ENCODE measurements at places on chromosomes 5 and 9. TPM values are rescaled to one million over a fixed set of nuclear protein-coding genes. Genes with fewer than 3 reads are reported as not detected.

DNA sequence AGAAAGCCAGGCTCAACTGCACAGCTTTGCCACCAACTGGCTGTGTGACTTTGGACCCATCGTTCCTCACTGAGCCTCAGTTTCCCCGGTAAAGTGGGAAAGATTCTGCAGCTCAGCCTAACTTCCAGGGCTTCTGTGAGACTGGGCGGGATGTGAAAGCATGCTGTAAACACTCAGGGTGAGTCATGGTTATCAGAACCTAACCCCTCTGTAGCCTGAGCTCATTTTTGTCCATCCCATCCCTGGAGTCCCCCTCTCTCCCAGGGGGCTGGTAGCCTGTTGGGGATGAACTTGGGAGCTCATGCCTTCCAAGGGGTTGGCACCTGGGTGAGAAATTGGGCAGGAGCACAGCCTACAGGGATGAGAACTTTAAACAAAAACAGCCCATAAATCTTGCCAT lies 2.3 kb downstream of the CCDC69 start:
- H3K27ac ChIP-seq, result peak overlapping the region; percentile 94
- peak overlapping the region; percentile 77 for H3K4me3 ChIP-seq
- no peak for DNase-seq
- no peaks in the 10 kb centered on the region for H3K36me3 ChIP-seq
- H3K4me1 ChIP-seq, result peaks cover 34% of the 10 kb centered on the region

Gene SPINK7
- not detected for total RNA-seq

DNA sequence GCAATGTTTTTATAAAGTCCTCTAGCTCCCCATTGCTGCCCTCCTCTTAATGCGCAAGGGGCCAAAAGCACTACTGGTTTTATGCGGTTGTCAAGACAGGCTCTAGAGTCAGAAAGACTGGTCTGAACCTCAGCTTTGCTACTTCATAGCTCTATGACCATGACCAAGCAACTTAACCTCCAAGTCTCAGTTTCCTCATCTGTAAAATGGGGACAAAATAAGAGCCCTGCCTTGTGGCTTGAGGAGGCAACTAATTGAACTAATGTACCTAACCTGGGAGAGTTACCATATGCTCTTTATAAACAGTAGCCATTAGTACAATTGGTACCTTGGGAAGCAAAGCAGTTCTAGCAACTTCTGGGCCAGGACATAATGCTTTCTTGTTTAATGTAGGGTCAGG lies 36.5 kb downstream of the ANXA6 start:
- peak overlapping the region; percentile 26 for H3K27ac ChIP-seq
- H3K36me3 ChIP-seq, result peaks cover 90% of the 10 kb centered on the region
- no peak overlapping the region for H3K4me3 ChIP-seq

DNA sequence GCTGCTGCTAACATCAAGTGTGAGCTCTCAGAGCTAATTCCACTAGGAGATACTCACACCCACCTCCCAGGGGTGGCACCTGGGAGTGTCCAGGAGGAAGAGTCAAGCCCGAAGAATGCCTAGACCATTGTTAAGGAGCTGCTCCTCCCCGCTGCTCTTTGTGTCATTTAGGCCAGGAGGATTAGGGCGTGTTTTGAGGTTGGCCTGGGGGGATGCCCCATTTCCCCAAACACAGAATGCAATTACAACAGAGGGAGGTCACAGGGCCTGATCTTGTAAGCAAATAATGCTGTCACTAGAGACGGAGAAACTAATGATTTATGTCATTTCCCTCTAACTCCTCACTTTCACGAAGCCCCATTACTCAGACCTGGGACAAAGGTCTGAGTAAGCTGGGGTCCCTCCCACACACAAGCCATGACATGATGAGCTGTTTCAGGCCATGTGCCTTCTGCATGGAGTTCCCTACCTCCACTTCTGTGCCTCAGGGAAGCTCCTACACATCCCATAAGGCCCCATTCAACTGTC lies 312.5 kb downstream of the ACTL7B start:
- no peak overlapping the region for H3K4me3 ChIP-seq
- H3K27me3 ChIP-seq, result no peaks in the 10 kb centered on the region
- H3K27ac ChIP-seq, result no peak overlapping the region
- H3K36me3 ChIP-seq, result no peaks in the 10 kb centered on the region
- no peaks in the 10 kb centered on the region for H3K4me1 ChIP-seq
- no peak for DNase-seq

DNA sequence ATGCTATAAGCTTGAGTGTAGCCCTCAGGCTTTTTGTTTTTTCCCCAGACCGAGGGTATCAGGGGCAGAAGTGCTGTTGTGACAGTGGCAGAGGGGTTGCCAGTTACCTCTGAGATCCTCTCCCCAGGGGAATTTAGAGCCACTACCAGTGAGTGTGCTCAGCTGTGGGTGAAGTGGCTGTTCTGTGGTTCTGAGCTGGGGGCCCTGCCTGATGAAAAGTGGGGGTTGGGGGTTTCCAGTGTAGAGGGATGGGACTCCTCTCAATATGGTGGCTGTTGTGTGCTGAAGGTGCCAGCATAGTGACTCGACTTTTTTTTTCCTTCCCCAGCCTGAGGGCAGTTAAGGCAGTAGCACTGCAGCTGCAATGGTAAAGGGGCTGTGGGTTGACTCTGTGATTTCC lies 506.7 kb downstream of the TMEM232 start:
- H3K36me3 ChIP-seq, result no peaks in the 10 kb centered on the region
- no peaks in the 10 kb centered on the region for H3K27me3 ChIP-seq
- no peak overlapping the region for H3K4me3 ChIP-seq
- no peaks in the 10 kb centered on the region for H3K4me1 ChIP-seq

Gene SLC36A2
- total RNA-seq, result not detected

GRCh38 chr5:43039471-43040286 lies 440 bp downstream of the ANXA2R start:
- H3K4me3 ChIP-seq, result peak overlapping the region; percentile 73
- DNase-seq, result peak; percentile 81
- H3K4me1 ChIP-seq, result no peaks in the 10 kb centered on the region
- H3K27ac ChIP-seq, result peak overlapping the region; percentile 100
- no peaks in the 10 kb centered on the region for H3K36me3 ChIP-seq

Gene GCNT4
- total RNA-seq, result 2.8 TPM

- H3K27ac ChIP-seq, result no peak overlapping the region
- no peaks in the 10 kb centered on the region for H3K4me1 ChIP-seq
- no peaks in the 10 kb centered on the region for H3K36me3 ChIP-seq
- DNase-seq, result no peak
- H3K27me3 ChIP-seq, result no peaks in the 10 kb centered on the region
- no peak overlapping the region for H3K4me3 ChIP-seq
Measured at GRCh38 chr9:74653410-74654080, 156.4 kb downstream of the RORB start.

DNA sequence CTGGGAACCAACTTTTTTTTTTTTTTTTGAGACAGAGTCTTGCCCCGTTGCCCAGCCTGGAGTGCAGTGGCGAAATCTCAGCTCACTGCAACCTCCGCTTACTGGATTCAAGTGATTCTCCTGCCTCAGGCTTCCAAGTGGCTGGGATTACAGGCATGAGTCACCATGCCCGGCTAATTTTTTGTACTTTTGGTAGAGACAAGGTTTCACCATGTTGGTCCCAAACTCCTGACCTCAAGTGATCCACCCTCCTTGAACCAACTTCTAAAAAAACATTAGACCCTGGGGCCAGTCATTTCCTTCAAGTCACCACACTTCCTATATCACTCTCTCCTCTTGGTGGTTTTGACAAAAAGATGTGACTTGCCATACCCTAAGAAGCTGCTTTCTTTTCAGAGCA lies 10.9 kb upstream of the SHROOM1 start:
- no peak overlapping the region for H3K4me3 ChIP-seq
- H3K27me3 ChIP-seq, result no peaks in the 10 kb centered on the region
- DNase-seq, result peak; percentile 79
- peak overlapping the region; percentile 79 for H3K27ac ChIP-seq
- peaks cover 21% of the 10 kb centered on the region for H3K4me1 ChIP-seq

GRCh38 chr9:136276716-136277115 lies 27.2 kb downstream of the CCDC187 start:
- H3K4me1 ChIP-seq, result no peaks in the 10 kb centered on the region
- no peak overlapping the region for H3K4me3 ChIP-seq
- H3K36me3 ChIP-seq, result no peaks in the 10 kb centered on the region
- no peak overlapping the region for H3K27ac ChIP-seq

Gene CDX1
- not detected for total RNA-seq

- no peak overlapping the region for H3K27ac ChIP-seq
- no peak overlapping the region for H3K4me3 ChIP-seq
- H3K4me1 ChIP-seq, result peaks cover 28% of the 10 kb centered on the region
- no peaks in the 10 kb centered on the region for H3K36me3 ChIP-seq
- no peak for DNase-seq
- no peaks in the 10 kb centered on the region for H3K27me3 ChIP-seq
Measured at GRCh38 chr5:124061068-124061430, 549.1 kb downstream of the CSNK1G3 start.
